ENCODE measurements at places on chromosomes 7 and 10.

- DNase-seq, result no peak
Observed at GRCh38 chr10:17289763-17290162, 61.7 kb downstream of the VIM start.

- DNase-seq, result no peak
Observed at GRCh38 chr10:111767661-111768060, 415.9 kb downstream of the GPAM start.

DNA sequence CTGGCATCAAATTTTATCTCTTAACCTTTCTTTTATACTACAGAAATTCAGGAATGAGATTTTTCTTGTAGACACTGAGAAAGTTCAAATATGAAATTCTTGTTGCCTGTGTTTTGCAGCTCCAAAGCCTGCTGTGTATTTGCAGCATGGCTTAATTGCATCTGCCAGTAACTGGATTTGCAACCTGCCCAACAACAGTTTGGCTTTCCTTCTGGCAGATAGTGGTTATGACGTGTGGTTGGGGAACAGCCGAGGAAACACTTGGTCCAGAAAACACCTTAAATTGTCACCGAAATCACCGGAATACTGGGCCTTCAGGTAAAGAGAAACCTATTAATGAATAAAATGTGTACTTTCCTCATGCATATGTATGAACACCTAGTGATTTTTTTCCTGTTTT, 24.8 kb downstream of the LIPK start:
- DNase-seq, result no peak

DNA sequence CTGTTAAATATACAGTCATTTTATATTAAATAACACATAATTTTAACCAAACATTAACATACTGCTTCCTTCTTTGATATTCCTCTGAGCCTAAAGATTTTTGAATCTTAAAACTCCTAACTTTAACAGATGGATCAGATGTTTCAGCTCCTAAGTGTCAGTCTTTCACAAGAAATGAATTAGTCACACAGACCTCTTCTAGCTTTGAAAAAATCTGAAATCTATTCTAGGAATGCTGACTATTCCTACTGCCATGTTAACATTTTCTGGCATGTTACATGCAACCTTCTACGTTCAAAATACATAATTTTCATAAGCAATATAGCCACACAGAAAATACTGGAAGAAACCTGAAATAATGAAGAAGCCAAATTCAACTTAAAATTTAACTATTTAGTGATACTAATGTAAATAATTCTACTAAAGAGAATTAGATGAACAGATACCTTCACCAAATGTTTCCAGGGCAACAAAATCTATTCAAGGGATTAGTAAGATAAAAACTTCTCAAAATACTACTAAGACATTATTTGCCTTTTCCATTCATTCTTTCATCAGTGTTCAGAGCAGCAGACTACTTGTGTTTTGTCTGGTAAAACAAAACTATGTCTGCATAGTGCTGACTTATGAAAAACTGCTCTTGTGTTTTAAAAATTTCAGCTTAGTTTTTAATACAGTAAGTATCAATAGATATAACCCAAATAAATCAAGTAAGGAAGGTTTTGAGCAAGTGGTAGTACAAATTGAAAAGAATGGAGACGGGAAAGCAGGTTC, 9.2 kb downstream of the JMJD1C start:
- no peak for DNase-seq

DNA sequence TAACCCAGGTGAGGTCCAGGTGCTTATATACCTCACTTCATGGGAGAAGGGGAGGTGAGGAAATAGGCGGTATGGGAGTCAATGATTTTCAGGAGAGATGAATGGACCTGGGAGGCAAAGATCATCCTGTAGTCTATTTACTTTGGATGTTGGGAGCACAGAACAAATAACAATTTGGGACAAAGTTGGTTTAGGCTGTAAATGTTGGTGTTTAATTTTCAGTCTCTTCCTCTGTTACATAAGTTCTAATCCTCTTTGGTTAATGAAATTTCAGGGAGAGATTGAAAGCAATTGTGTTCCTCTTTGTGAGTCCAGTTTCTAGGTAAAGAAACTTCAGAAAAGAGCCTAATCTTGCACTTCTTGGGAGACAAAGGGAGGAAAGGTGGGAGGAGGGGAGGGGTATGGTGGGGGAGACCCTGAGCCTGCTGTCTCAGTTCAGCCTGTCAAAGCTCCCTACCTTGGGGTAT, 46.9 kb downstream of the AKR1C4 start:
- DNase-seq, result no peak

DNA sequence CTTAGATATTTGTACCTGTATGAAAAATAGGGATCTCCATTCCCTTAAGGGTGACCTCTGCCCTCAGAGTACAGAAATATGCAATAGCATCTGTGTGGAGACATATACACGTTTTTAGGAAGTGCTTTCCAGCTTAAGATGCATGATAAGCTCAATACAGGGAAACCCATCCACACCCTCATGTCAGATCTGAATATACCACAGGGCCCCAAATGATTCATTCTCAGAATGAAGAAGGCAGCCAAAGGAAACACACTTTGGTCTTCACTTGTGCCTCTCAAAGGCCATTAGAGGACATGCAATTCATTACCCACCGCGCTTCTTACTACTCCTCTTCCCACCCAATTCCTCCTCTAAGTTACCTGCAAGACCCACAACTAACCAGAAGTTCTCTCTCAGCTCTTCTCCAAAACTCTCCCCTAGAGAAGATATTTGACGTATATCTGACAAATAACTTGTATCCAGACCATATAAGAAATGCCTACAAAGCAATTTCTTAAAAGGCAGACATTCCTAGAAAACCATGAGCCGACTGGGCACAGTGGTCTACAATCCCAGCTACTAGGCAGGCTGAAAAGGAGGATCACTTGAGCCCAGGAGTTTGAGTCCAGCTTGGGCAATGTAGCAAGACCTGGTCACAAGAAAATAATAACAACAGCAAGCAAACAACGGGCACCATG, 103.0 kb downstream of the OAT start:
- no peak for DNase-seq

- no peak for DNase-seq
Observed at GRCh38 chr7:516216-516605, 3.4 kb downstream of the PDGFA start.

DNA sequence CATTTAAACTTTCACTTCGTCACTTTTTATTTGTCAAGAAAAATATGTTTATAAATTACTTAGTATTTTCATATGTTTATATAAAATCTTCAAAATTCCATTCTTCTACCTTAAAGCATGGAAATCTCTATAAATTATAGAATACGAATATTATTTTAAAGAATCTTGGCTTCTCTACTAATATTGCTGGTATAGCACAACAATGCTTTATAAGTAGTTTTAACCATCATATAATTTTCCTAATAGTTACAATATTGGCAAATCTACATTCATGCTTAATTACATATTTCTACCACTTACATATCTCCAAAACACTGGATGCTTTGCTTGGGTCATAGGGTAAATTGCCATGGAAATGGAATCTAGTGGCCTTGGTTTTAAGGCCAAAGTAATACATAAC, 21.1 kb upstream of the ARMC3 start:
- no peak for DNase-seq

DNA sequence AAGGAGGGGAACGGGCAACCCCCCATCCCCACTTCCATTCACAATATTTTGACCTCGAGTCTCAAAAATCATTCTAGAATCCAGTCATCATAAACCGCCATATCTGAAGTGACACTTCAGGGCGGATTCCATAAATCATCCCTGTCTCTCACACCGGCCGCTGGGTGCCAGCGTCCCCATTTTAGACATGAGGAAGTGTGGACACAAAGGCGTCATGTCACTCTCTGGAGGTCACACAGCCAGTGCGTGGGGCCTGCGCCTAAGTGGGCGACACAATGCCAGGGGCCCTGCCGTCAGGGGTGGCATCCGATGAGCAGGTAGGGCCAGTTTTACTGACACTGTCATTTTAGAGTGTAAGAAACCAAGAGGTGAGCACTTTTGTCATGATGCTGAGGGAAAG, 19.5 kb downstream of the KCNH2 start:
- DNase-seq, result no peak

DNA sequence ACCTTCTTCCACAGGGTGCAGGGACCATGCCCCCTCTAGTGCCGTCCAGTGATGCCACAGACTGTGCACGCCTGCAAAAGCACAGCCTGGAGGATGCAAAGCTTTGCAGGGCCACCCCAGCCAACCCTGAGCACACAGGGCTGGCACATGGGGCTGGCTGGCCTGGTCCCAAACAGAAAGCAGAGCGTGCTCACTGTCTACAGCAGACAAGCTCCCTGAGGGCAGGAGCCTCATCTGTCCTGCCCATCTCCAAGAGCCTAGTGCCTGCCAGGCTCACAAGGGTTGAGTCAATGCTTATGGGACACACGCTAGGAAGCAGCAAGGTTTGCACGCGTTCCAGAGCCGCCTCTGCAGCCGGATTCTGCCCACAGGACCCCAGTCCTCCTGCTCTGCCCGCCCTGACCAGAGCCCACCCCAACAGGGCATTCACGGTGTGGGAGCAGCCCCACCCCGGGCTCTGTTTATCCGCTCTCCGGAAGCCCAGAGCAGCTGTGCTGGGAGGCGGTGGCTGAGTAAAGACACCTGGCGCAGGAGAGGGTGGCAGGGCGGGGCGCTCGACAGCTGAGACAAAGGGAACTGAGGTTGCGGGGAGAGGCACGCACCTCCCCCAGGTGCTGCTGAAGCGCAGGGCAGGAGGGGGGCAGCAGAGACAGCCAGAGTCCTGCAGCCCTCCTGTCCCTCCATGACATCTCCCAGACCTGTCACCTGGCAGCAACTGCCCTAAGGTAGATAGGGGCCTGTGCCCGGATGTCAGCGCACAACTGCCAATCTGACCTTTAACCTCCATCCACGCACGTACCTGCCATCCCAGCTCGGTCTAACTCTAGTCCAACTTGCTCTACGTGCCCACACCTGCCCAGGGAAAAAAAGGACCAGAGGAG, 4.3 kb downstream of the KCNH2 start:
- no peak for DNase-seq

DNA sequence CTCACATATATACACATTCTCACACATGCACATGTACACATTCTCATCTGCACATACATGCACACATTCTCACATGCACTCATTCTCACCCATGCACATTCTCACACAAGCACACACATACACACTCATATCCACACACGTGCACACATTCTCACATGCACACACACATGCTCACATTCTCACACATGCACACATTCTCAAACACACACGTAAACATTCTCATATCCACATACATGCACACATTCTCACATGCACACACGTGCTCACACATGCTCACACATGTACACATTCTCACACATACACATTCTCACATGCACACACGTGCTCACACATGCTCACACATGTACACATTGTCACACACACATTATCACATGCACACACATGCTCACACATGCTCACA, 260.6 kb downstream of the PTPRN2 start:
- no peak for DNase-seq

GRCh38 chr7:108049962-108050361, 47.0 kb upstream of the LAMB1 start:
- no peak for DNase-seq

GRCh38 chr7:149398195-149398820, 62.6 kb downstream of the ZNF777 start:
- no peak for DNase-seq

GRCh38 chr7:158805414-158805813, 23.9 kb downstream of the ESYT2 start:
- DNase-seq, result no peak
